ENCODE measurements at places on chromosomes 3 and 15. TPM values are rescaled to one million over a fixed set of nuclear protein-coding genes. Genes with fewer than 3 reads are reported as not detected.

STRA6 gene
- total RNA-seq = not detected

DNA sequence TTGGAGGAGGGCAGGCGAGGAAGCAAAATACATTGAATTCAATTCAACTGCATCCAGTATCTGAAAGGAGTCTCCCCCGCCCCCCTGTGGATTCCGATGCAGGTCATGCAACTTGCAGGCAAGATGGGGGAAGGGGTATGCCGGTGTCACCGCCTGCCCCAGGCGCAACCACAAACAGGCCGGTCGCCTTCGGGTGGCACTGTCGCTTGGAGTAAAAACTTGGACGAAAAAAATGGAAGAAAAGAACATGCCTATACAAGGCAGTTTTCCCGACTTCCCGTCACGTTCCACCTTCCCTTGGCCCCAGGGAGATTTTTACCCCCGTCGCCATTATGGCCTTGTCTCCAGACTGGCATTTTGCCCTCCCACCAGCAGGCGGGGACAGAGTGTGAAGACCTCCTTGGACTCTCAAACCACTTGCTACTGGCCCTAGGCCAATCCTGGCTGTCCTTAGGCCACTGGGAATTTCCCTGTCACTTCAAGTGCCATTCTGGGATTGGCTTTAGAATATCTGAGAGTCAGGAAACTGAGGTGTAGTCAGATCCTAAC lies 1.6 kb upstream of the NTRK3 start:
- DNase-seq = peak; percentile 59

DNA sequence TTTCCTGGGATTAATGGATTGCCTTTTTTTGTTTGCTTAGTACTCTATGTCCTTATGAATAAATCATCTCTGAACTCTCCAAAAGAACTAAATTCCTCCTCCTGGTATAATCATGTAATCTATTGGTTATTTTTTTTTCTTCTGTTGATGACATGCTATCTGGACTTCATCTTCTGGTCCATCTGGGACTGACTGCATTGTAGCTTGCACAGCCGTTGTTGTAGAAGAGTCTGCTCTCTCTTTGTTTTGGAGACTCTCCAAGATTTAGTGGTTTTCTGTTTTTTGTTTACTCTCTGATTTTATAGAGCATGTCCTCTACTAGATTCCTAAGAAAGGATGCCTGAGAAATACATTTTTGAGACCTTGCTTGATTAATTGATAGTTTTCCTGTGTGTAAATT lies 19.1 kb downstream of the IREB2 start:
- no peak for DNase-seq

DNA sequence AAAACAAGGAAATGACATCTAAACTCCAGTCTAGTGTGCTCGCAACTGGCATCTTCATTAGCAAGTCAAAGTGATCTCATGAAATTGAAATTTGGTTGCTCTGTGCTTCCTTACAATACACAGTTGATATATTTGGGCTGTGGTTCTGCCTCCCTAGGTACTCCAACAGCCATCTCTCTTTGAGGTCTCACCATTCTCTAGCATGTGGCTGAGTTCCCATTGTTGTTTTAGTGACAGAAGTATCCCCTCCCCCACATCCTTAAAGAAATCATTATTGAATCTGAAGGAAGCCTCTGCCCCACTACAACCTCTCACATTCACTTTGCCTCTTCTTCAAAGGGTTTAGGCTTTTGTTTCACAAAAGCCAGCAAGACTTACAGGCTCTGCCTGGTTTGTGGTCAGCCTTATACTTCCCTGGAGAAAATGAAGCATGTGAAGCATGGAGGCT lies 516.5 kb downstream of the NLGN1 start:
- DNase-seq = no peak

GRCh38 chr15:73585871-73586654 lies 47.1 kb downstream of the NPTN start:
- DNase-seq = no peak

DNA sequence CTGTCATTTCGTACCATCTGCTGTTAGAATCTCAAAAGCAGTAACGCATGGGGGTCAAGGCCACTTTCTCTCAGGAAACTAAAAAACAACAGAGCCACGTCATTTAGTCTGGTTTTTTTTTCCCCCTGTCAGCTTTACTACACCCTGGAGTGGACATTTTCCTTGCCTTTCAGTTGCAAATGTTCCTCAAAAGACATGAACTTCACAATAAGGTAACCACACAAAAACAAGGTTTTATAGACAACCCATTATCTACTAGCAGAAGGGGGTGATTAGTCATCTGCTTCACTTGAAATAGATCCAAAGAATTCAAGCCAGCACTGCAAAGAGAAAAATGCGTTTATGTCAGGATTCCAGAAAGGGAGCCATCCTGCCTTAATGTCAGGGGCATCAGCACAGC lies 171.8 kb upstream of the CDIN1 start:
- no peak for DNase-seq

- no peak for DNase-seq
Observed at GRCh38 chr3:42308651-42309050, 42.7 kb upstream of the CCK start.

DNA sequence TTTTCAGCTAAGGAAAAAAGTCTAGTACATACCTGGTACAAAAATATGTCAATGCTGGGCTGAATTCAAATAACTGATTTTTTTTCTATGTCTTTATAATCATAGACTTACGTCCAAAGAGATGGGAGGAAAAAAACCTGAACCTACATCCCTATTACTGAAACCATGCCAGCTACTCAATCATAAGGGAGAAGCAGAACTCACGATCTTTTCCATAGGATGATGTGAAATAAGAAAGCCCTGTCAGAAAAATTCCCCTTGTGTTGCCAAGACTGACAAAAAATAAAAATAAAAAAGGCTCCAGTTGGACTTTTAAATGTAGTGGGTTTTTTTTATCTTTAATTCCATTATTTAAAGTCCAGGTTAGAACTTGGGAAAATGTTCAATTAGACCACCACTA lies 3.3 kb downstream of the MSL2 start:
- DNase-seq = no peak
